Eye (tissue), 1 donor: ENCODE measurements at places on chromosomes 6 and 20.

DNA sequence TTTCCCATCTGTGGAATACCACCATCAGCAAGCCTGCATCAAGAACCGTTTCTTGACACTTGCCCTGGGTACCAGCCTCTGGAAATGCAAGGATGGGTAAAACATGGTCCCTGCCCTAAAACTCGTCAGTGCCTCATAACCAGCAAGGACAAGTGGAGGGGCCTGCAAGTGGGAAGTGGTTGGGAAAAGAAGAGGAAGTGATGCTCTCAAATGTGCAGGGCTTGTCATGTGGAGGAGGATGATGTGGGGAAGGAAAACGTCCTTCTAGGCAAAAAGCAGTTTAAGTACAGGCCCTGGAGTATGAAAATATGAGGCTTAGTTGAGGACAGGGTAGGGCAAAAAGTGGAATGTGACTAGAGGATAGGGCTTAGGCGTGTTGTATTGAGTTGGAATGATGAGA is 19.0 kb downstream of the RREB1 start:
- no peak for DNase-seq

GRCh38 chr6:40274058-40274457 is 313.1 kb downstream of the LRFN2 start:
- DNase-seq = no peak

DNA sequence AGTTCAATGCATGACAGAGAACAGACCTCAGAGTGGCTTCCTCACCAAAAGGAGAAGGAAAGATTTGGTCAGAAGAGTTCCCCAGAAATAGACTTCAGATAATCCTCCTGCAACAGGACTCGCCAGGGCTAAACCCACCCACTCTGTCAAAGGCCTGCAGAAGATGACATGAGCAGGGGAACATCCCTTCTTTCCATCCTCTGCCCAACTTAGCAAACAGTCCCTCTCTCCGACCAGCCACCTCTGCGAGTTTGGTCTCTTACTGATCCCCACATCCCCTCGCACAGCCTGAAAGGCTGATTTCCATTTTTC is 7.5 kb downstream of the NFATC2 start:
- DNase-seq = no peak

GRCh38 chr6:119303164-119303887 is 46.2 kb downstream of the MAN1A1 start:
- no peak for DNase-seq

GRCh38 chr20:22303523-22303922 is 280.8 kb downstream of the FOXA2 start:
- DNase-seq = no peak

DNA sequence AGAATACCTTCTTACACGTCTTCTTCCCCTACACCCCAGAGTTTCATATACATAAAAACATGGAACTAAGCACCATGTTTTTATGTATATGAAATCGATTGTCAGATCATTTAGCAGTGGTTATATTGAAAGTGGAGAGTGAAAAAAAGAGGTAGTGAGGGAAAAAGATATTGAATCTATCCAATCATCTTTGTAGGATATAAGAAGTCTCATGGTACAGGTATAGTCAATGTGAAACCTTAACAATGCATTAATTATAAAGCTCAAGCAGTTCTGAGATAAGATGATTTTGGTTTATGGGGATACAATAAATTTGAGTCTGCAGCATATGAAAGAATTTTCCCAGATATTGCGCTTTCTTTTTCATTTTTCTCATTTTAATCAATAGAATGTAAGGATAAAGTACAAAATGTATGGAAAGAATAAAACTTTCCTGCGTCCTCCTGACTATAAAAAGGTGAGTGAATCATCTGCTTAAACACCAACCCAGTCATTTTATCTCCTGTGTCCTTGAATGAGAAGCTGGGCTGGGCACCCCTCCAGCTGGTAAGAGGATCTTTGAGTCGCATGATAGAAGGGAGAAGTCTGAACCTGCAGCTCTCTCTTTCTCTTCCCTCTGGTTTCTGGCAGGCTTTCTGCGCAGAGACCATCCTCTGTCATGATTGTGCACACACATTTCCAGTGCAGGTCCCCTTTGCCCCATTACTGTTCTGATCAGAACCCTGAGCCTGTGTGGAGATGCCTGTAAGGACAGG is 28.1 kb upstream of the AKIRIN2 start:
- no peak for DNase-seq

DNA sequence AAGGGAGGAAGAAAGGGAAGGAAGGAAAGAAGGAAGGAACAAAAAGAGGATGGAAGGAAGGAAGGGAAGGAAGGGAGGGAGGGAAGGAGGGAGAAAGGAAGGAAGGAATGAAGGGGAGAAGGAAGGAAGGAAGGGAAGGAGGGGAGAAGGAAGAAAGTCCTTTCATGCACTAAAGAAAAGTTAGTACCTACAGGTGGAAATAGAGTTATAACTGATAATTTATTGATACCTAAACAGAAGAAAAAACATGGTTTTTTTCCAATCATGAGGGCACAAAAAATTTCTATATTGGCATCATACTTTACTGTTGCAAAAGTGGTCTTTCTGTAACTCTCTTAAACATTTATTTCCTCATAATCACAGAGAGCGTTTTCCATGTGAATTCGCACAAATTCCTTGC is 659.4 kb downstream of the MAFB start:
- no peak for DNase-seq

DNA sequence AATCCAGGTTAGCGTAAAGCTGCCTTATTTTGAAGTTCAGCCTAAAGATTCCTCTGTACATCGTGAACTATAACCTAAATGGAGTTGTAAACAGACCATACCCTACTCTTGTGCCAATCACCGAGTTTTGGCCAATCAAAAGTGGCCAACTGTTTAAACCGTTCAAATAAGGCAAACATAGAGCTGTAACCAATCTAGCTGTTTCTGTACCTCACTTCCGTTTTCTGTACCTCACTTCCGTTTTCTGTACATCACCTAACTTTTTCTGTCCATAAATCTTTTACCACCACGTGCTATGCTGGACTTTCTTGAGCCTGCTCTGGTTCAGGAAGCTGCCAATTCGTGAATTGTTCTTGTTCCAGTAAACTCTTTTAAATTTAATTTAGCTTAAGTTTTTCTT is 39.7 kb downstream of the LBP start:
- no peak for DNase-seq

DNA sequence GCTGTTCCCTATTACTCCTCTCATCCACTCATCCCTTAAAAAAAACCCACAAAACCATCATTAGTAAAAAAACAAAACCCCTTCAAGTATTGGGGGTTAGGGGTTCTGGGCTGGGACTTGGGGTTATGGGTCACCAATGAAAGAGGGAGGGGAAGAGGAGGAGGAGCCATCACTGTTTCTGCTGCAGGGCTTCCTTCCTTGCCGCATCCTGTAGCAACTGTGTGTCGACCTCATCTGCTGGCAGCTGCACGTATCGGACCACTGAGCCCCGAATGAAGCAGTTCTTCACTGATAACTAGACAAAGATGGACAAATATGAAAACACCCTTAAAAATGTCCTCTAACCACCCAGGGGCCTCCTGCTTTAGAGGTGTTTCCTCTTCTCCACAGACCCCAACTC is 2.0 kb upstream of the VARS1 start:
- no peak for DNase-seq

- no peak for DNase-seq
Measured at GRCh38 chr6:47237196-47237595, 72.5 kb downstream of the TNFRSF21 start.

DNA sequence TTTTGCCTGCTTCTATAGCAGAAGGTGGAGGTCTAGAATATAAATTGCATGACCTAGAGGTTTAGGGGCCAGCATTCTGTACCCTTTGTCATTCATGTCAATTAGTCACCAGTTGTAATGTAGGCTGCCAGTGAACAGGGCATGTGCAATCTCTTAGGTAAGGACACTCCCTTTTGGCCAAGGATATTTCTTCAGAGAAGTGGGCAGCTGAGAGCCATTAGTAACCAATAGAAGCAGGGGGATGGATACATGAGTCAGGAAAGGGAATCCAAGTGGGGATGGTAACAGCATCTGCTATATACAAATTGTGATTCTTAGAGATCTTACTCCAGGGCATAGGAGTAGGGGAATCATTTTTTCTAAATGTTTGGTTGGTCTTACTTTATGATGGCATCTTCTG is 494.2 kb upstream of the JAG1 start:
- DNase-seq = no peak

DNA sequence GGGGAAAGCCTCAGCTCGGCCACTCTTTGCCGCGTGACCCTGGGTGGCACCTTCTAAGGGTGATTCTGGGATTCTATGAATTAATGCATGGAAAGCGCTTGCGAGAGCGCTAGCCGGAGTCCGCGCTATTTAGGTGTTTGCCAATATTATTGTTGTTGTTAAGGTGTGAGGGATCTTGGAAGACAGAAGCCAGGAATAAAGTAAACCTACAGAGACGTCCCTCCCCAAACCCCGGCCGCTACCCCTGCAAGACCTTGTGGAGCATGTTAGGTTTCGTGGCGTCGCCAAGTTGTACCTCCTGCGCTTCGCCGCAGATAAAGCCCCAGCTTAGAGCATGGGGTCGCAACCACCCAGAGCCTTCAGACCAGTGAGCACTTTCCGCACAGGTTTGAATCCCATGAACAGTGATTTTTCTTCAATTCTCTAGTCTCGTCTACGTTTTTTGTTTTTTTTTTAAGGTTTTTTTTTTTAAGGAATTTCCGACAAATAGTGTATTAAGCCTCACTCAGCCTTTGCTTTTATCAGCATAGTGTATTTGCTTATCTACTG is 16.9 kb upstream of the ZSCAN9 start:
- DNase-seq = peak; percentile 71

DNA sequence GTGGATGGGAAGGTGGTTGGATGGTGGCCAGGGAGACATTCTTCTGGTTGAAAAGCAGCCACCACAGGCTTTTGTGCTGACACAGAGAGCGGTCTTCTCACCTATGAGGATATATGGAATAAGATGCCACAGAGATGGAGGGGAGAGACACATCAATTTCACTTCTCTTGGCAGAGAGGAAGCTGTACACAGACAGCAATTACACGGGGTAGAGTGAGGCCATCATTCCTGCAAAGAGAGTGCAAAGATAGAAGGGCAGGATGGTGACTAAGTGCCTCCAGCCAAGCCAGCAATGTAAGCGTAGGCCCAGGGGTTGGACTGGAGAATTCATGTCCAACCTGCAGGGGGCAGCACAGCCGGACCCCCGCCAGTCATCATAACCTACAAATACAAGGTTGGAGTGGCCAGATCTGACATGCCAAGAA is 56.4 kb downstream of the NRN1 start:
- no peak for DNase-seq

GRCh38 chr20:137668-138490 is 4.5 kb upstream of the DEFB126 start:
- DNase-seq = no peak

- peak; percentile 48 for DNase-seq
Measured at GRCh38 chr6:39881851-39882530, 52.3 kb downstream of the MOCS1 start.

- DNase-seq = no peak
Measured at GRCh38 chr6:36305885-36306284, 30.8 kb downstream of the BNIP5 start.

- no peak for DNase-seq
Measured at GRCh38 chr6:46347669-46348068, 143.6 kb downstream of the RCAN2 start.

DNA sequence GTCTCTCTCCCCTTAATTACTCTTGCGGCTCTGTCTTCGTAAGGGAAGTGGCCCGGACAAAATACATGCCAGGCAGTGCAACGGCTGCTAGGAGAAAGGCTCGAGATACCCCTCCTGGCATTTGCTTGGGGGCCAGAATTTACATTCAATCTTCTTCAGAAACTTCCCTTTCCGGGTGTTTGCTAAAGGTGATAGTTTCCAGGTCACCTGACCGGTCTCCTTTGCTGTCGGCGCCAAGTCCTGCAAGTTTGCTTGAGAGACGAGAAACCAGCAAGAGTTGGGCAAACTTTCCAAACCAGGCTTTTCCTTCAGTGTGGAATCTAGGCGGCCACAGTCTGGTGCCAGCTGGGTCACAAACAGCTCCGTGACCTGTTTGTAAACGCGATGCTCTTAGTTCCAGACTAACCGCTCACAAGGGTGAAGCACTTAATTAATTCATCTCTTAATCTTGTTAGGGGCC is 563 bp upstream of the SRSF3 start:
- DNase-seq = peak; percentile 88

- DNase-seq = no peak
Measured at GRCh38 chr6:67952121-67952520, 683.0 kb upstream of the ADGRB3 start.

DNA sequence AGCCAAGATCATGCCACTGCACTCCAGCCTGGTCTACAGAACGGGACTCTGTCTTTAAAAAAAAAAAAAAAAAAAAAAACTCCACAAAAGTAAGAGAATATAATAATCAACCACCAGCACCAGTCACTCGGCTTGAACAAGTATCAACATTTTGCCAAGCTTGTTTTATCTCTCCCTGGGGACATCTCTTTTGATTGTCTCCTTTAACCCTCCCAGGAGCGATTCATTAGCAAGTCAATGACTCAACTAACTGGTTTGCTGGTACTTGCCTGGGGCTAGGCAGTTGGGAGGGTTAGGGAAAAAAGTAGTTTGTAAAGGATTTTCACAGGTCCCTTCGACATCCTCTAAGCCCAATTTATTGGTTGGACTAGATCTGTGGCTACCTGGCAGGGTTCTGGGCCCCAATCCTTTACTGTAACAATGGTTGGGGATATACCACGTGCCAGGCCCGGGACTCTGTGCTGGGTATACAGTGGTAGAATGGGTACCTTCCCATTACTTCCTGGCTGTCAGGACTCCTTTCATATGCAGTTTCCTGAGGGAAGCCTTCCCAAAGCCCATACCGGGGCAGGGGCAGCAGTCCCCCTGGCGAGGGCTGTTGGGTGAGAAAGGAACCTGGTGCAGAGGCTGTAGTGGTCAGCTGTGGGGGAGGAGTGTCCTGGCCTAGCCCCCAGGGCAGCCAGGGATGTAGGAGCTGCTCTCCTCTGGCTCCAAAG is 12.2 kb downstream of the TGIF2 start:
- no peak for DNase-seq

- DNase-seq = no peak
Measured at GRCh38 chr20:58229198-58229798, 845 bp upstream of the ANKRD60 start.

DNA sequence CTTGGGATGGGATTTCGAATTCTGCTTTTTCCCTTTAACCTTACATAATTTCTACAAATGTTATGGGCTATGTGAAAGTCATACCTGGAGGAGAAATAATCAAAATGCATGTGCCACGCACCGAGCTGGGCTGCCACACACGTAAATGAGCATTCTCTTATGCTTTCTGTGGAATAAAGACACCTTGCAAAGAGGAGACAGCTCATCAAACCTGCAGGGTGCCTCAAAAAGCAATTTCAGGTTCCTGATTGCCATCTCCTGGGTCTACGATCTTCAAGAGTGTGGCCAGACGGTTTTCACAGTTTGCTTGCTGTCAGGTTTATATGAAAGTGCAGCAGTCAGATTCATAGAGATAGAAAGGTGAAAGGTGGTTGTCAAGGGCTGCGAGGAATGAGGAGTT is 36.6 kb downstream of the DUSP22 start:
- no peak for DNase-seq

GRCh38 chr20:5933802-5934436 is 16.4 kb downstream of the TRMT6 start:
- DNase-seq = peak; percentile 10

GRCh38 chr20:48745330-48745729 is 82.5 kb downstream of the PREX1 start:
- no peak for DNase-seq

- DNase-seq = no peak
Measured at GRCh38 chr6:21754891-21755290, 161.3 kb downstream of the SOX4 start.
